Caudate nucleus (tissue), 63 donors: ENCODE measurements at places on chromosomes 7 and 10.

DNA sequence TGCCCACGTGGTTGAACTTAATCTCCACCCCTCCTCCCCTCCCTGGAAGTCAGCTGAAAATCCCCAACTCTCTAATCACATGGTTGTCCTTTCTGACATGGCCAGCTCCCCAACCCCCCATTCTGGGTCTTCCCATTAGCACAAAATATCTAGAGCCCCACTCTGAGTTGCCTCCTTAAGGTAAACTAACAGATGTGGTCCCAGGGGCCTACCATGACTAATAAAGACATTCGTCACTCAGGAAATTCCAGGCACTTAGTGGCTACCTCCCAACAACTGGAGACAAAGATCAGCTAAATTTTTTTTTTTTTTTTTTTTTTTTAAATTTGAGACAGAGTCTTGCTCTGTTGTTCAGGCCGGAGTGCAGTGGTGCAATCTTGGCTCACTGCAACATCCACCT lies 21.1 kb downstream of the CCDC126 start:
- no peak for DNase-seq

DNA sequence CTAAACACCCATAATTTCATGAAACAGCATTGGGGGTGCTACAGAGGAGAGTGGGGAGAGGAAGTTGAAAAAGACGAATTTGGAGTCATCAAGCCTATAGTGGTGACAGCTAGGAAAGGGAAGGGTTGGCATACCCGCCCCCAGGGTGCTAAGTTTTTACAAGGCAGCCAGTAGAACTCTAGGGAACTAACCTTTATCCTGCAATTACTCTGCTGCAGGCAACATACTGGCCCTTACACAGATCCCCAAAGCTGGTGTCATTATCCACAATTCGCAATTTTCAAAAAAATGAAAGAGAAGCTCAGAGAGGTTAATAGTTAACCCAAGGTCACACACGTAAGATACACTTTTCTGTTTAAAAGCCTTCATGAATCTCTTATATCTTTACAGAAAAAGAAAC lies 14.2 kb upstream of the SLC35B4 start:
- no peak for DNase-seq

DNA sequence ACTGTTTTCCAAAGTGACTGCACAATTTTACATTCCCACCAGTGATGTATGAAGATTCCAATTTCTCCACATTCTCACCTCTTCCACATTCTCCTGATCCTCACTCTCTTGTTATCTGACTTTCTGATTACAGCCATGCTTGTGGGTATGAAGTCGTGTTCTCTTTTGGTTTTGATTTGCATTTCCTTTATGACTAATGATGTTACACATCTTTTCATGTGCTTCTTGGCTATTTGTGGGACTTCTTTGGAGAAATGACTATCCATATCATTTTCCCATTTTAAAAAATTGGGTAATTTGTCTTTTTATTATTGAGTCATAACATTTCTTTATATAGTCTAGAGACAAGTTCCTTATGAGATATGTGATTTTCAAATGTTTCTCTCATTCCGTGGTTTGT lies 10.5 kb upstream of the GIMAP8 start:
- DNase-seq: no peak

GRCh38 chr10:51073453-51074237 lies 642 bp upstream of the PRKG1 start:
- DNase-seq: no peak

- DNase-seq: no peak
Observed at GRCh38 chr10:121732656-121733445, 134.6 kb upstream of the FGFR2 start.

DNA sequence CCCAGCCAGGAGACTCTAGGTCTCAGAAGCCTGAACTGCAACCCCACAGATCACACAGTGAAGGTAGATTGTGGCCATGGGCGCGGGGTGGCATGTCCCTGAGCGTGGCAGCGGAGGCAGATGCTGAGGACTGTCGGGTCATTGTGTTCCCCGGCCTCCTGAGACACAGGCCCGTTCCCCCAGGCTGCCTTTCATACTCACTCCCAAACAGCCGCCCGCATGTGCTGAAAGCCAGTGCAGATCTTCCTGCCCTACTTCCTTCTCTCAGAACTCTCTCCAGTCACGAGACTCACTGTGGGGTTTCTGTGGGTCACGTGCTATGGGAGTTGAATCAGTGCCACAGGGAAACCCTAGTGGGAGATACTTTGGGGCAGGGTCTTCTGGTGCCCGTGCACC lies 48.0 kb downstream of the ZNF467 start:
- no peak for DNase-seq

- no peak for DNase-seq
Observed at GRCh38 chr10:90614631-90615030, 243.2 kb downstream of the HTR7 start.

DNA sequence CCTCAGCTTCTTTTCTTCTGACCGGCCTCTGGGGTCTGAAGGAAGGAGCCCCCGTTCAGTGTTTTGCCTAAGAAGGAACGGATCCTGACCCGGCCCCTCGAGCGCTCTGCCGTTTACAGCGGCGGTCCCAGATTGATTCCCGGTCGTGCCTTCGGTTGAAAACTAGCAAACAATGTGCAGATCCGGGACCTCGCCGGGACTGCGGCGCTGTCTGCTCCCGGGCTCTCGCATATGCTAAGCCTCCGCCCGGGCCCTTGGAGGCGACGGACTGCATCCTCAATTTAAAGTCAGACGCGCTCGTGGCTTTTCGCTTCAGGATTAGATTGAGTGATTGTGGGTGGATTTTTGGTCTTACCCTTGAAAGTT lies 559 bp downstream of the DBF4 start:
- no peak for DNase-seq

DNA sequence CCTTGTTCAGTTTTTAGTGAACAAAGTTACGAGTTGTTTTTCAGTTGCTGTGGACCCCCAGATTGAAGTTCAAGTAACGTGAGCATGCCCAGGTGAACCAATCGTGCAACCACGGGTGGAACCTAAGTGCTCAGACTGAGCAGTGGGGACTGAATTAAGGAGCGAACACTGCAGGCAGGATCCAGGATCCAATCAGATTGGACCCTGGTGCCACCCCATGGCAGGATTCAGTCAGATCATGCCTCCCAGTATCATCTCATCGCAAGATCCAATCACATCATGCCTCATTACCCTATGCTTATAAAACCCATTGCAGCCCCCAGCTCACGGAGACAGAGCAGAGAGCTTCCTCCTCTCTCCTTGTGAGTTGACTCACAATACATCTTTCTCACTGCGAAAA lies 80.9 kb downstream of the PFKFB3 start:
- no peak for DNase-seq

GRCh38 chr7:12690041-12690878 lies 2.8 kb downstream of the ARL4A start:
- no peak for DNase-seq

DNA sequence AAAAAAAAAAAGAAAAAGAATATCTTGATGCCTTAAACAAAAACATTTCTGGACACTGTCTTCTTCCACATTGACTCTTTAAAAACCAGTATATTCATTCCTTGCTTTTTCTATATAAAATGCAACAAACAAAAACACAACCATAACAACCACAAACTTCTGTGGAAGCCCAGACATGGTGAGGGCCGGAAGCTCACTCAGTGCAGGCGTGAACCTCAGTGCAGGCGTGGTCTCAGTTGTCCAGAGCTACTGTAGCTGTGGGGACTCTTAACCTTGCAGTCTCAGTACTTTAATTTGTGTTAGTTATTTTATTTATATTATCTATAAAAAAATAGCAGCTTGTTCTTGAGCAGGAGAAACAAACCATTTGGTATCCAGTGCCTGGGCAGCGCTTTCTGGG lies 131.8 kb downstream of the DOCK1 start:
- DNase-seq: no peak

GRCh38 chr10:116316503-116316902 lies 7.7 kb upstream of the CCDC172 start:
- DNase-seq: no peak

GRCh38 chr7:19327018-19327417 lies 181.8 kb upstream of the FERD3L start:
- DNase-seq: no peak

GRCh38 chr7:78718212-78718611 lies 735.3 kb downstream of the MAGI2 start:
- no peak for DNase-seq

DNA sequence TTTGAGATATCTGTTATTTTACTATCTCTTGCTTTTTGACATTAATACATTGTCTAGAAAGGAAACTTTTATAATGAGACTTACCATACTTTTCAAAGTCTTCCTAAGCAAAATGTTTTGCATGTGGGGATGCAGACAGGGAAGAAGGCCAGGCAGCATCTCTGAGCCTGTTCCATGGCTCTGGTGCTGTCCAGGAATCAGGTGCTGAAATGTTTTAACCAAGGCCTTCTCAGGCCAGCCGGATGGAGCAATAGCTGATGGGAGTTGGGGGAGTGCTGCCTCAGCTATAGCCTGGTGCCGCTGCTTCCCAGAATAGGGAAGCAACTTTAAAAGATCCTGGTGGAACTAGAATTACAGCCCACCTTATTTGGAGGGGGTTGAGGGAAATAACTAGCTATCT lies 38.5 kb downstream of the CRTAC1 start:
- DNase-seq: no peak

- DNase-seq: no peak
Observed at GRCh38 chr7:107922886-107923285, 31.9 kb downstream of the DLD start.

- DNase-seq: no peak
Observed at GRCh38 chr10:70174058-70174741, 3.9 kb upstream of the SAR1A start.

DNA sequence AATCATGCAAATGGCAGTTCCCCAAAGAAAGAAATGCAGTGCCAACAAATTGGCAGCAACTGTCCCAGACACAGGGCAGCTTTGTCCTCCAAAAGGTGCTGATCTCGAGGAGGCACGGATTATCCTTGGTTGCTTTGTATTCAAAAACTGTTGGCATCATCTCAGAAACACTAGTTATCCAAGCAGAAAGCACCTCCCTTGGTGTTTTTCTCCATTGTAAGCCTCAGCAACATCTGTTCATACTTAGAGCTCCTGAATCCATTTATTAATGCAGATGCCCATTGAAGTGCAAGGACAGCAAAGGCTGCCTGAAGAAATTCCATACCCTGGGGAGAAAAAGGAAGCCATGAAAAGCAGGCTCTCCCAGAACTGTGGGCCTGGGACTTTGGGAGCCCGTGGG lies 1.1 kb upstream of the NPS start:
- no peak for DNase-seq

DNA sequence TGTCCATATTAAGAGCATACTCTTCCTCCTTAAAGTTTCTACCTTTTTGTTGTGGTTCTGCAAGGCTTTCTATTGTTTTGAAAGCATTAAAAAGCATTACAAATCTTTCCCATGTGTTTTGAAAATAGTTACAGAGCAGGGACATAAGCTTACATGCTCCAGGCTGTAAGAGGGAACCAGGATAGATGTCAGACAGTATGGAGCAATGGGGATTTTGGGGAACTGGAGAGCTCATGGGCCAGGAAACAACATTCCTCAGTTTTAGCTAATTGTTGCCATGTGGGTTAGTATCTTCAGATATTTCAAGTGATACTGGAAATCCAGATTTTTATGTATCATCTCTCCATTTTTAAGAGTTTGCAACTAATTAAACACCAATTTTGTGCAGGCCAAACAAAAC lies 3.5 kb downstream of the MDFIC start:
- DNase-seq: no peak
